ENCODE measurements at places on chromosomes 3 and 15.
A peak's percentile ranks its signal among the peaks of the same experiment; 100 is the strongest.

GRCh38 chr3:5694266-5694665 is 506.8 kb downstream of the EDEM1 start:
- DNase-seq, result no peak

GRCh38 chr3:120780977-120781376 is 38.4 kb downstream of the GTF2E1 start:
- no peak for DNase-seq

DNA sequence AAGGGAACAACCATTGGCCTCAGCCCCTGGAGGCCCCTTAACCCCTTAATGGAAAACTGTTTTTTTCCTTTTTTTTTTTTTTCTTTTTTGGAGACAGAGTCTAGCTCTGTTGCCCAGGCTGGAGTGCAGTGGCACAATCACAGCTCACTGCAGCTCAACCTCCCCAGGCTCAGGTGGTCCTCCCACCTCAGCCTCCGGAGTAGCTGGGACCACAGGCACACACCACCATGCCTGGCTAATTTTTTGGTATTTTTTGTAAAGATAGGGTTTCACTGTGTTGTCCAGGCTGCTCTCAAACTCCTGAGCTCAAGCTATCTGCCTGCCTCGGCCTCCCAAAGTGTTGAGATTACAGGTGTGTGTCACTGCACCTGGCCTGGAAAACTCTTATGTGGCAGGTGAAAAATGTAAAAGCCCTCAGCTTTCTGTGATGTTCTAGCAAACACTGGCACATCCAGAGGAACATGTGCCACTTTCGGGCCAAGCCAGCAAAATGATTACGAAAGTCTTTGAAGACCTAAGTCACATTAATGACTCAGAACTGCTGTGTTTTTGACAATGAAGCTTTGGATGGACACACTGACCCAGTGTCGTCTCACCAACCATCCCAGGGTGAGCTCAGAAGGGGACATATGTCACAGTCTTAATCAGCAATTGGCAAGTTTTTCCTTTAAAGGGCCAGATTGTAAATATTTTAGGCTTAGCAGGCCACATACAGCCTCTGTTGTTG is 189.3 kb upstream of the TPM1 start:
- DNase-seq, result peak; percentile 26

GRCh38 chr3:119974656-119975055 is 119.6 kb downstream of the GSK3B start:
- DNase-seq, result no peak

- no peak for DNase-seq
These were observed 20.0 kb downstream of the PRKCD start for GRCh38 chr3:53181024-53181371.

DNA sequence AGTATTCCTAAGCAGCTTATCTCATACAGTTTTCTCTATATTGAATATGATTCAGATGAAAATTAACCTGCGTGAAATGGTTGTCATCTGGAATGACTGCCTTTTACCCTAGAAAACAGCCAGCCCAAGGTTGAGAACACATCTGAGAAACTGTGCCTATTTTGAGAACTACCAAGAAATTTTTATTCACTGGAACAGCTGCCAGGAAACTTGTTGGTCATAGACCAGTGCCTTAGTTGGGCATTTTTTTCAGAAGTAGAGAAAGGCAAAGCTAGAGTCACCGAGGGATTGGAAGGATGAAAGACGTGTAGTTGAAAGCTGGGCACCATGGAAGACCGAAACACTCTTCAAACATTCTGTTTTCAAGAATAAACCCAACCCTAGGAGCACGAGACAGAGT is 277.1 kb downstream of the LPP start:
- no peak for DNase-seq

DNA sequence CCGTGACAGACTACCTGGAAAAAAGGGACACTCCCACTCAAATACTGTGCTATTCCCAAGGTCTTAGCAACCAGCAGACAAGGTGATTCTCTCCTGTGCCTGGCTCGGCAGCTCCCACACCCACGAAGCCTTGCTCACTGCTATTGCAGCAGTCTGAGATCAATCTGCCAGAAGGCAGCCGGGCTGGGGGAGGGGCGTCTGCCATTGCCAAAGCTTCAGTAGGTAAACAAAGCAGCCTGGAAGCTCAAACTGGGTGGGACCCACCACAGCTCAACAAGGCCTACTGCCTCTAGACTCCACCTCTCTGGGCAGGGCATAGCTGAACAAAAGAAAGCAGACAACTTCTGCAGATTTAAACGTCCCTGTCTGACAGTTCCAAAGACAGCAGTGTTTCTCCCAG is 128.4 kb upstream of the SETMAR start:
- DNase-seq, result no peak

GRCh38 chr15:63474810-63475316 is 29.5 kb upstream of the USP3 start:
- DNase-seq, result no peak

- DNase-seq, result no peak
These were observed 15.4 kb downstream of the APH1B start for GRCh38 chr15:63292771-63293170.
